ENCODE measurements at places on chromosomes 7 and 10. TPM values are rescaled to one million over a fixed set of nuclear protein-coding genes. Genes with fewer than 3 reads are reported as not detected.

The CLCN1 gene
- not detected for polyA plus RNA-seq

DNA sequence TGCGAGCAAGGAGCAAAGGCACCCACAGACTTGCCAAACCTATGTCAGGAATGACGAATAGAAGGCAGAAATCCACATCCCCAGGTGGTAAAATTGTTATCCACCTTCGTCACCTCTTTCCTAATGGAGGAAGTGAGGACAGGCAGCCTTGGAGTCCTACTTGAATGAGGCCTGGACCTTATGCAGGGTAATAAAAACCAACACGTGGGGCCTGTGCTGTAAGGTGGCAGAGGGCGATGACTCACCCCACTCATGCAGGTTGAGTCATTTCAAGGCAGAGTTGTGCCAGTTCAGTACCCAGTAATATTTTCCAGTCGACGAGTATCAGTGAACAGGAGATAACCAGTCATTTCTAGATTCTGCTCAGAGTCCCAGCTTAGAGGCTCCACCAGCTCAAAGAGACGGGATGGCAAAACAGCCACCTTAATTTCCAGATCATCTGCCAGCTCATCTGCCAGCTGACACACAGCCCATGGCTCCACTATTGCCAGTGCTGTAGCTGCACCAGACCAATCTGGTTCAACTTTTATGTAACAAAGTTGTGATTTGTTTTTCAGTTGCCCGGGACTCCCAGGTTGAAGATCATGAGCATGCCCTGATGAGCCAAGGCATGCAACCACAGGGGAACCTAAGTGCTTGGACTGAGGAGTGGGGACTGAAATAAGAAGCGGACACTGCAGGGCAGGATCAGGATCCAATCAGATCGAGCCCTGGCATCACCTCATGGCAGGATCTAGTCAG is 176.2 kb upstream of the ITGB1 start:
- DNase-seq: no peak

- DNase-seq: no peak
Measured at GRCh38 chr10:132636358-132636757, 98.8 kb downstream of the INPP5A start.

The DNMBP gene
- 5.4 TPM for polyA plus RNA-seq

GRCh38 chr10:102408131-102408727 is 10.4 kb downstream of the PSD start:
- DNase-seq: no peak

DNA sequence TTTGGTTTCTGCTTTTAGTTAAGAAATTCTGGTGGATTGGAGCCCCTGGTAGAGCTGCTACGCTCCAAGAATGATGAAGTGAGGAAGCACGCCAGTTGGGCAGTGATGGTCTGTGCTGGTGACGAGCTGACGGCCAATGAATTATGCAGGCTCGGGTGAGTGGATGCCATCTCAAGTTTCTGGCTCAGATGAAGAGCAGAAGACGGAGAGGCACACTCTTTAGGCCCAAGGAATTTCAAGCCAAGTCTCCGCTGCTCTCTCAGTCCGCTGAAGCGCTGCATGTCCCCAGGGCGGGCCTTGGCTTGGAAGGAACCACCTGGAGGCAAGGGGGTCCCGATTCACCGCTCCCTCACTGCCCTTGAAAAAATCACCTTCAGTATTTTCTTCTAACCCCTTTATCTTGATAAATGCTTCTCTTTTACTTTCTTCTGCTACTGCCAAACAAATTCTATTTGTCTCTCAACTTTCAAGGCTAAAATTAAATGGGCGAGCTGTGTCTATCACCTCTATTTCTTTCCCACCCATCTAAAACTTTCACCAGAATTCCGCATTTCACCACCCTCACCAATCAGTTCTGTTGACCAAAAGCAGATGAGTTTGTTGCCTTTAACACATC is 74.2 kb downstream of the ARMC3 start:
- DNase-seq: no peak

The FAM180A gene
- not detected for polyA plus RNA-seq

The INA gene
- not detected for polyA plus RNA-seq

DNA sequence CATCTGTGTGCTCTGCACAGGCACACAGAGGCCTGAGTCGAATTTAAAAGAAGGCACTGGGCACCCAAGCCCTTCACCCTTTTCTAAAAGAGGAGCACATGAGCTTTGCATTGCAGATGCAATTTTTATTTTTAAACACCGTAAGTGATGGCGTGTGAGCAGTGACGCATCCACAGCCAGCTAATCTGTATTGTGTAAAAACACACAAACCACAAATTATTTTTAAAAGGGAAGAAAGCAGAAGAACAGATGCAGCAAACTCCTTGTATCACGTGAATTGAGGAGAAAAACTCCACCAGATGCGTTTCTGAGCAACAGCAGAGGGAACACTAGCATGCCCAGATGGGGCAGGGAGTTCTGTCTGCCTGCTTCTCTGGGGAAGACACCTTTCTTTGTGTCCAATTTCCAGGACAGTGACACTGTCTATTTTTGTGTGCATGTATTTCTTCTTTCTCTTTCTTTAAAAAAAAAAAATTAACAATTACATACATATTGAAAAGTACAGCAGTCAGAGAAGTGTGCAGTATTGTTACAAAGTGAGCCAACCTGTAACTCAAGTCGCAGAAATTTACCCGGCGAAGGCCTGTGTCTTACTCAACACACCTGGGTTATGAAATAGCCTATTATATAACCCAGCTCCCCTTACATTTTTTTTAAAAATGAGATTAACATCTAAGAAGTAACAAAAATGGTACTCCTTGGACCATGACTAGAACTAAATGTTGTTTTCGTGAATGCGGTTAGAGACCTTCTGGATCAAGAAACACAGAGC is 39.2 kb downstream of the EEPD1 start:
- no peak for DNase-seq

- no peak for DNase-seq
Measured at GRCh38 chr7:158067219-158067930, 520.2 kb downstream of the PTPRN2 start.

DNA sequence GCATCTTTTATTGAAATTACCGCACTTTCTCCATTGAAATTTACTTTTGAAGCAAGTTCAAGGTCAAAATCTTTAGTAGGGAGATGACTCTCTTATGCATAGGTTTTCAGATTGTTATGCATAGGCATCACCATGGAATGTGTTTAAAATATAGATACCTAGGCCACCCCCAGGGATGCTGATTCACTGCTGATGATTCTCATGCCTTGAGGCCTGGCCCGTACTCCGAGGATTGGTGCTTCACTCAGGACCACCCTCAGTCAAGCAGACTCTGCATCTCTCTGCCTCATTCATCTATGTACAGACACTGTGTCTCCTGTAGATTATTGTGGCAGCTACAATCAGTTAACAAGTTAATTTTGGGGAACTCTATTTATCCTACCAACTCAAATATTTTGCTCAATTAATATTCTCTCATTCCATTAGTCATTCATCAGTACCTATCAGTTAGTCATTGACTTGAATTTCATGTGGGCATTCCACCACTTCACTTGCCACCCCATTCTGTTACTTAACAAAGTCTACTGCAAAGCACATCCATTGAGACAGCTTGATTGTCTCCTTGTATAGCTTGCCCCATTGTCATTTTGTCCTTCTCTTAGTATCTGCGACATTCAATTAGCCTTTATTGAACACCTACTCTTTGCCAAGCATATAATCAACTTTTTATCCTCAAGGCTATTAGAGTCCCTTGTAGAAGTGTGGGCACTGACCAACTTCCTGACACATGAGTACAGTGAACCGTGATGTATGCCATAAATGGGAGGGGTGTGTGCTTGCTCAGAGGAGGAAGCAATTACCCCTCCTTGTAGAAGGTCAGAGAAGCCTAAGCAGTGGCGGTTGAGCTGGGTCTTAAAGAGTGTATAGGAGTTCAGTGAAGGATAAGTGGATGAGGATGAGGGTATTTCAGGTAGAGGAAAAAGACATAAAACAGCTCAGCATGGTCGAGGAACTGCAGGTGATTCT is 255.6 kb upstream of the BMPER start:
- DNase-seq: no peak

GRCh38 chr10:88244781-88245625 is 338.1 kb downstream of the RNLS start:
- DNase-seq: no peak

The GPR15LG gene
- not detected for polyA plus RNA-seq

- DNase-seq: no peak
Measured at GRCh38 chr10:61944410-61945147, 43.1 kb downstream of the ARID5B start.

The RARRES2 gene
- polyA plus RNA-seq: not detected

The DNAJC12 gene
- not detected for polyA plus RNA-seq

The CPVL gene
- polyA plus RNA-seq: 0.82 TPM

The SP4 gene
- 8.4 TPM for polyA plus RNA-seq

The MAGI2 gene
- polyA plus RNA-seq: not detected

The SYCE1 gene
- 2.2 TPM for polyA plus RNA-seq

DNA sequence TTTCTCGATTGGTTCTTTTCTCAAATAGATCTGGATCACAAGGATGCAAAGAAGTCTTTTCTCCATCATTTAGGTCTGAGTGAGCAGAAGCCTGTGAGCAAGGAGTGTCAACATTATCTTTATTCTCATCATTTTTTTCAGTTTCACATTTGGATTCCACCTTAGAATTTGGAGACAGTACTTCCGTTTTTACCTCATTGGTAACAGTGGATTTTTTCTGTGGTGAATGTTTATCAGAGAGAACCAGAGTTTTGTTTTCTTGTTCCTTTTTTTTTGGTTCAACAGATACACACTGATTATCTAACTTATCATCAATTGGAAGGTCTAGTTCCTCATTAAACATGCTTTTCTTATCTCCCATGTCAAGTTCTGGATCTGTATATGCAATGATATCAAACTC is 151.3 kb downstream of the GALNT11 start:
- peak; percentile 29 for DNase-seq

GRCh38 chr7:100432053-100432452 is 2.4 kb downstream of the MEPCE start:
- no peak for DNase-seq

DNA sequence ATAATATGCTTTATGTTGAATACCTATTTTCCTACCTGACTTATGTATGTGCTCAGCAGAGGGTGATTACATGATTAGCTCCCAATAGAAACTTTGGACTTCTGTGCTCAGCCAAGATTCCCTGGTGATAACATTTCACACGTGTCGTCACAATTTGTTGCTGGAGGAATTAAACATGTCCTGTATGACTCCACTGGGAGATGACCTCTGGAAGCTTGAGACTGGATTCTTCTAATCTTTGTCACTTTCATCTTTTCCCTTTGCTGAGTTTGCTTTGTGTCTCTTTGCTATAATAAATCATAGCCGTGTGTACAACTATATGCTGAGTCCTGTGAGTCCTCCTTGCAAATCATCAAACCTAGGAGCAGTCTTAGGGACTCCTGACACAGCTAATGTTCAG is 120.9 kb upstream of the LRRTM3 start:
- no peak for DNase-seq

DNA sequence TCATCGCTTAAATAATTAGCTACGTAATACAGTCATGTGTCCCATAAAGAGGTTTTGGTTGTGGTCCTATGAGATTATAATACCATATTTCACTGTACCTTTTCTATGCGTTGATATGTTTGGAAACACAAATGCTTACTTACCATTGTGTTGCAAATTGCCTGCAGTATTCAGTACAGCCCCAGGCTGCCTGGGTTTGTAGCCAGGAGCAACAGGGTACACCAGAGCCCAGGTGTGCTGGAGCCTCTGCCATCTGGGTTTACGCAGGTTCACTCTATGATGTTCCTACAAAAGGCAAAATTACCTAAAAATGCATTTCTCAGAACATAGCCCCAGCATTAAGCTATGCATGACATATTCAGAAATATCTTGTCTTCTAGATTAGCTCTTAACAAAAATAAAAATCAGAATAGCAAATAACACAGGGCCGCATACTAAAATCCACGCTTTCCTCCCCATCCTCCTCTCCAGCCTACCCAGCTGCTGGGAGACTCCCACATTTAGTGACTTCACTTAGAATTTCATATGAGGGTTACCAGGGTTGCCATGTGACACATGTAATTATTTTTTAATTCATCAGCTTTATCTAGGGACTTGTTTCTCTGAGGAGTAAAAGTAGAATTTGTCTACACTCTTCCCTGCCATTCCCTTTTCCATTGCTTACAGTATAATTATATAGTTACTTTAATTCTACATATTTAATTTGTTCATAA is 559.0 kb upstream of the ADARB2 start:
- DNase-seq: no peak

DNA sequence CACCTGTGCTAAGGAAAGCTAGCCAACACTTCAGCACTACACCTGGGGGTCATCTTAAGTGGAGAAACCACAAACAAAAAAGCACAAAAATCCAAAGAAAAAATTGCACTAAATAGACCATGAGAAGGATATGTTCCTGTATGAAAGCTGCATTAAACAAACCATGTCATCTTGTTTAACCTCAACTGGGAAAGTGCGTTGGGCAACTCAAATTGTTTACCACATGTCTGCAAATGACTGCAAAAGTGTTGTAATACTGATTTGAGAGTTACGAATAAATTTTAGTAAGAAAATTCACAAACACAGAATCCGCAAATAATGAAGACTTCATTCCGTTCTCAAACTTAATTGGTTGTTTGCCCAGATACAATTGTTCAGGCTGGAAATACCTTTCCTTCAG is 111.9 kb upstream of the EGFR start:
- DNase-seq: no peak

The GDF10 gene
- polyA plus RNA-seq: not detected

DNA sequence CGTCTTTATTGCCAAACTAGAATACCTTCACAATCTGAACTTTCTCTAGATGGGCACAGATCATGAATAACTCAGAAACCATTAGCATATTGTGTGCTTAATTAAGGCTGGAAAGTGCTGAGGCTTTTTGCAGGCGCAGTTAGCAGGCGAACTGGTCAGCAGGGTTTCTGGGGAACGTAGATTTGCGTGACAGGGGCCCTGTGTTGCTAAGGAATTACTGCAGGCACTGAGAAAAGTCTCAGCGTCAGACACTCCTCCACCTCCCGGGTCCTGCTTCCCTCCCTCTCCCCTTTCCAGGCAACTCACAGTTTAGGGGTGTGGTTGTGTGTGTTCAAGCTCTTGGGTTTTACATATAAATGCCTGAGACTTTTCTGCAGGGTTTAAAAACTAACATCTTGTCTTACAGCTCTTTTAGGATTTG is 2.2 kb downstream of the MAP3K8 start:
- no peak for DNase-seq

DNA sequence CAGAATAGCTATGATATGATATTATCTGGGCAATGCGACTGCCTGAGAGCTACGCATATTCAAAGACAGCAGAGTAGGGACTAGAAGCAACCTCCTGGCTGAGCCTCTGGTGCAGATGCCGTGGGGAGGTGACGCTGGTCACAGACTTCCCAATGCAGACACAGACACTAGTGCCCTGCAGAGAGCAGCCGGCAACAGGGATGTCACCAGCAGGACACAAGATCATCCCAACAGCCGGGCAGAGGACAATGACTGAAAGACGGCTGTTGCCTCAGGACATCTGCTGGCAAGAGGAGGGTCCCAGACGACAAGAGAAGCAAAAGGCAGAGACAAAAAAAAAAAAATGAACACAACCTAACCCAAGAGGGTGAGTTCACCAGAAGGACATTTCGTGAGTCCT is 104.6 kb downstream of the CALN1 start:
- no peak for DNase-seq

The MYO3A gene
- not detected for polyA plus RNA-seq

The EPHA1 gene
- polyA plus RNA-seq: not detected

GRCh38 chr10:19921300-19922140 is 105.3 kb downstream of the PLXDC2 start:
- no peak for DNase-seq

GRCh38 chr10:71649631-71650030 is 69.9 kb downstream of the C10orf105 start:
- DNase-seq: no peak

The GRID1 gene
- not detected for polyA plus RNA-seq

- DNase-seq: no peak
Measured at GRCh38 chr10:12927896-12928295, 73.6 kb downstream of the CCDC3 start.

- no peak for DNase-seq
Measured at GRCh38 chr7:132508724-132509353, 67.4 kb downstream of the PLXNA4 start.

The RNF32 gene
- polyA plus RNA-seq: not detected

Data from naive B cell (primary cell).